ENCODE measurements at places on chromosomes 4 and X.

- no peak for DNase-seq
Measured at GRCh38 chrX:30663322-30663721, 10.1 kb downstream of the GK start.

DNA sequence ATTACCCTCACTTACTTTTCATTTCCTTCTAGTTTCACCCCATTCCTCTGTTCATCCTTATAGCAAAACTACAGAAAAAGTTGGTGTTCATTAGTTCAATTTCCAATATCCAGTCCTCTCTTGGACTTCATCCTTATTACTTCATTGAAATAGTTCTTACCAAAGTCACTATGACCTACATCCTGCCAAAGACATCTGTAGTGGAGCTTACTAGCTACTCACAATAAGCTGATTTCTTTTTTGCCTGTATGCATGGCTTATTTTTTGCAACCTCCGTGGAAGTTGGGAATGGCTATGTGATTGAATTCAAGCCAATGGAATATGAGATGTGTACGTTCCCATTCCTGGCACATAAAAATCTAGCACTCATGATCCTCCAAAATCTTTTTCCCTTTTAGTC is 4.6 kb upstream of the CDKL2 start:
- DNase-seq: peak; percentile 30

- DNase-seq: peak; percentile 93
Measured at GRCh38 chrX:87409113-87409841, 108.3 kb upstream of the KLHL4 start.

GRCh38 chrX:53093748-53094581 is at the start of gene KANTR:
Gene KANTR, plus strand, starts transcription at chrX:53094142. Its CDS starts 30,131 bp downstream, at chrX:53124273.
- DNase-seq: peak; percentile 96

- DNase-seq: no peak
Measured at GRCh38 chr4:152810715-152811287, 31.0 kb downstream of the ARFIP1 start.

DNA sequence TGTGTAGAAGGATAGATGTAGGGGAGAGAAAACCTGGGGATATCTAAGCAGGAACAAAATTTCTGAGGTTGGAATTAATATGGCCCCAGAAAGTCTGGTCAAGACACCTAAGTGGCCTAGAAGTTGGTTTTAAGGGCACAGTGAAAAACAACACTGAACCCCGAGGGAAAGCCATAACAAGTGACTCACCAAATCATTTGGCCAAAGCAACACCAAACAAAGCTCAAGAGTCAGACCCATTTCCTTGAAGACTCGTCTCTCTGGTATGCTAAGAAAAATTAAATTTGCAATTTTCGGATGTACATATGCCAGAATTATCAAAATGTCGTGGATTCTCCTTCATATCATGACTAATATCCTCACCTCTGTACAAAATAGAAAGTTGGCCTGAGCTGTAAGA is 162.9 kb downstream of the SMIM20 start:
- no peak for DNase-seq

DNA sequence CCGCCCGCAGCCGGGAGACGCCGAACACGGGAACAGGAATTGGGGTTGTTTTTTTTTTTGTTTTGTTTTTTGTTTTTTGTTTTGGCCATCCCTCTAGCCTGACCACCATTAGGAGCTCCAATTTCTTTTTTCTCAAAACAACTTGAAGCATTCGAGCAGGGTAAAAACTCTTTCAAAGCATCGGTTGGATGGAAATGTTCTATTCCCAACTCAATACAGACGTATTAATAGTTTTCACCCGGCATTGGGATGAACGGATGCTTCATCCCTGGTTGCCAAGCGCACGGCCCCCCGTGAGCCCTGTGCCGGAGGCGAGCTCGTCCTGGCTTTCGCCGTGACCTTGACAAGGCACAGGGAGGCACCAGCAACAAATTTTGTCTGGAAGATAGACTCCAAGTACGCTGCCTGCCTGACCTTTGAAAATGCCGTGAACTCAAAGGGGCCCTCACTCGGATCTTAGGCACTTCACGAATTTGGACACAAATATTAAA is 352 bp upstream of the MAP3K15 start:
- DNase-seq: no peak

DNA sequence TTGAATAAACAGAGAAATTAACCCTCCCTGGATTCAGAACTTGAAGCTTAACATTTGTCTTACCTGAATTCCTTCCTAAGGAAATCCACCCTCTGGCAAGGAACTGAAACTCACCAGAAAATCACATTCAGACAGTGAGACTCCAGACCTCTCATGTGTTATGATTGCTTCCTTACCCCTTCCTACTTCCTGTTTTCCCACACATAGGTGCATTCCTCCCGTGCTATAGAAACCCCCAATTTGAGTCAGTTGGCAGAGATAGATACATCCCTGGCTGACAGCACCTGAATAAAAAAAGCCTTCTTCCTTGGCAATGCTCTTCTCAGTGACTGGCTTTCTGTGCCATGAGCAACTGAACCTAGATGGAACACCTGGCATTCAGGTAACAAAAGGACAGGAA is 157.0 kb upstream of the SMIM31 start:
- no peak for DNase-seq
